ENCODE measurements at places on chromosomes 6 and 20.

GRCh38 chr6:99458319-99458718, 33.2 kb upstream of the PNISR start:
- no peak for DNase-seq

DNA sequence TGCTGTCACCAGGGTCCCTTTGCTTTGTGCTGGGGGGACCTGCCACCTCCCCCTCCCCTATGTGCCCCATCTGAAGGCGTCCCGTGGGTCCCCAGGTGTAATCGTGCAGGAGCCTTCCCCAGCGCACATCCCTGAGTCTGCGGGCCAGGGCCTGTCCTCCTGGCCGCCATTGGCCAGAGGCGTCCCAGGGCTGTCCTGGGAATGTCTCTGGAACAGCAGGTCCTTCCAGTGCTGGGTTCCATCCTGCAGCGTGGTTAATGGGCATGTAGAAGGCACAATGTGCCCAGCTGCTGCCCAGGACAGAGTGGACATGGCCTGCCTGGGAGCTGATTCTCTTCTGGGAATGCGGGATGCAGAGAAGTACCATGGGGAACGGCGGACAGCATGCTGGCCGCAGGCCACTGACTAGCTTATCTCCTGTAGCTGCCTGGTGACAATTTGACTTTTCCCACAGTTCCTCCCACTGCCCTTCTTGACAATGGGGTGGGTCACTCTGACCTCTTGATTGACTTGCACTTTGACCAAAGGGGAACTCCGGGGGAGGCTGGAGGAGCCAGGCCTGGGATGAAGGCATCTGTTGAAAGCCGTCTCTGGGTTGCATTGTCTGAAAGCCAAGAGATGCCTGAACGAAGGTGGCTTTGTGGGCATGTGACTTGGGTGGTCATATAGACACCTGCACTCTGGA, 64.0 kb downstream of the CTCFL start:
- DNase-seq = no peak

- no peak for DNase-seq
Observed at GRCh38 chr20:45361793-45362192, 1.2 kb upstream of the SYS1 start.

- DNase-seq = peak; percentile 51
Observed at GRCh38 chr20:35768731-35769664, 2.8 kb upstream of the PHF20 start.

DNA sequence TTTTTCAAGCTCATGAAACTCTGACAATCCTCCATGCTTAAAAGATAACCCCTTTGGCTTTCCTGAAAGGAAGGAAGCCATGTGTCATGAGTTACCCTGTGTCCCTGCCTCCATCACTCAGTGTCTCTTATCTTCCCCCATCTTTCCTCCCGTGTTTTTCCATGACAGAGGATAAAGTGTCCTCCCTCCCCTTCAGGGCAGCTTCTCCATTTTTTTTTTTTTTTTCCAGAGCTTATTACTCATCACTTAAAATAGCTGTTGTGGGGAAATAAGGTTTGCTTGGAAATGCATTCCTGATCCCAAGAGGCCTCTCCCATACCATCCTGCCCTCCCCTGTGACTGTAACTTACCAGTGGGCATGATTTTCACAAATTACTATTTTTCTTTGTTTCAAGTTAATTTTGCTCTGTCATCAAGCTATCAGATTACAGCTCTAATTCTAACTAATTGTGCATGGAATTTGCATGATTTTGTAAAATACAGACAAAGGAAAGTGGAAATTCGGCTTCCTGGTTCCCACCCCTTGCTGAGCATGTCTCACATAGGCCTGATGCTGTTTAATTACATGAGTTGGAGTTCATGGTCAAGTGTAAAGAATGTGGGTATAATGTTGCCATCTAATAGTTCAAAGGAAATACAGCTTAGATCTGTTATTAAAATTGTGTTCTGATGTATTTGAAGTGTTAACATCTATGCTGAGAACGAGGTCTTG, 614.5 kb upstream of the FLRT3 start:
- DNase-seq = no peak

DNA sequence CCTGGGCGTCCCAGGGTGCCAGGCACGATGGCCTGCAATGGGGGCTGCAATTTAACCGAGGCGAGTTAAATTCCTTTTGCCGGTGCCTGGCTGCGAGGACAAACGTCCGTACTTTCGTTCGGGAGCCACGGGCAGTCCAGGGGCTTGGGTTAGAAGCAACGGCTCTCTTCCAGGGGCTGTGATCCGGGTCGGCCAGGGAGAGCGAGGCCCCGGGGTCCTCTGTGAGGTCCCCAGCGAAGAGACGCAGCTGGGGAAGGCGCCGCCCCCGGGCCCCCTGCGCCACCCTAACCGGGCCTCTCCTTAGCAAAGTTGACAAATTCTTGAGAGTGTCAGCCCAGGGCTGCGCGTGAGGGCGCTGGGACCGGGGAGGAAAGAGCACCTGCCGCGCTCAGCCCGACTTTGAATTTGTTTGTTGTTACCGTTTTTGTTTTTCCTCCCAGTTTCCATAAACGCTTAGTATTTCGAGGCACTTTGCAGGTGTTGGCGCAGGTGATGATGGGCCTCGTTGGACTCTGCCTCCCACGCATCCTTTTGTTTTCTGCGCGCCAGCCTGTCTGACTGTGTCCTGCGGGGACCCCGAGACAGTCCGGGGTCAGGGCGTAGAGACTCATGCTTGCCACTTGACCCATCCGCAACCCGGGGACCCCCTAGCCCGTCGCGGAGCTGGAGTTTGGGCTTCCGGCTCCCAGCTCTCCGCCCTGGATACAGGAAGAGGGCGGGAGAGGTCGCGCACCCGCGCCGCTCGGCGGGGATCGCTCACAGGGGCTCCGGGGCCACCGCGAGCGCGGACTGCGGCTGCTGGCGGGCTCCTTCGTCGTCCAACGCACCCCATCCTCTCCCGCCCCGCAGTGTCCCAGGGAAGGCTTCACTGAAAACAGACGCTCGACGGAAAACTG, 5.8 kb downstream of the OLIG3 start:
- no peak for DNase-seq

- no peak for DNase-seq
Observed at GRCh38 chr20:37526238-37526838, 1.3 kb downstream of the BLCAP start.

DNA sequence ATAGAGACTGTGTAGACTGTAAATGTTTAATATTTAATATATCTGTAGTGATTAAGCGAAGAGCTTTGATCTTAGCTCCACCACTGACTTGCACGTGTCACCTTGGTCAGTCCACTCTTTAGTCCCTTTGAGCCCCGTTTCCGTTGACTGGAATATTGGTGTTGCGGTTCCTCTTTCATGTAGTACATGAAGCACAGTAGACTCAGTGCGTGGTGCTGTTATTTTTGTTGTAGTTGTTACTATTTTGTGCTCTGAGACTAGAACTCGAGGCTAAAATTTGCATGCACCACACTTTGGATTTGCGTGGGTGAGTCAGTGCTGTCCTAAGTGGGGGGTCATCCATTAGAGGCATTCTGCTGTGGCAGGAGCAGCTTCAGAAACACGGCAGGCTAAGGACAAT, 291.4 kb downstream of the QKI start:
- DNase-seq = no peak

GRCh38 chr20:1269850-1270249, 3.8 kb downstream of the SNPH start:
- no peak for DNase-seq

- no peak for DNase-seq
Observed at GRCh38 chr6:67863346-67863745, 771.7 kb upstream of the ADGRB3 start.

DNA sequence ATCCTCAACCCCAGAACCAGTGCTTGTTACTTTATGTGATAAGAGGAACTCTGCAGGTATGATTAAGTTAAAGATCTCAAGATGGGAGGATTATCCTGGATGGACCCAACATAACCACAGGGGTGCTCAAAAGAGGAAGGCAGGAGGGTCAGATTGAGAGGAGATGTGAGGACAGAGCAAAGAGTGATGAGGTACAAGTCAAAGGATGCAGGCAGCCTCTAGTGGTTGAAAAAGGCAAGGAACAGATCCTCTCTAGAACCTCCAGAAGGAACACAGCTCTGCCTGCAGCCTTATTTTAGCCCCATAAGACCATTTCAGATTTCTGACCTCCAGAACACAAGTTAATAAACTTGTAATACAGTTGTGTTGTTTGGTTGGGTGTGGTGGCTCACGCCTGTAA, 41.2 kb downstream of the PDSS2 start:
- no peak for DNase-seq

Data from nucleus accumbens (tissue), 56 donors.